ENCODE measurements at places on chromosomes 16 and 17.

DNA sequence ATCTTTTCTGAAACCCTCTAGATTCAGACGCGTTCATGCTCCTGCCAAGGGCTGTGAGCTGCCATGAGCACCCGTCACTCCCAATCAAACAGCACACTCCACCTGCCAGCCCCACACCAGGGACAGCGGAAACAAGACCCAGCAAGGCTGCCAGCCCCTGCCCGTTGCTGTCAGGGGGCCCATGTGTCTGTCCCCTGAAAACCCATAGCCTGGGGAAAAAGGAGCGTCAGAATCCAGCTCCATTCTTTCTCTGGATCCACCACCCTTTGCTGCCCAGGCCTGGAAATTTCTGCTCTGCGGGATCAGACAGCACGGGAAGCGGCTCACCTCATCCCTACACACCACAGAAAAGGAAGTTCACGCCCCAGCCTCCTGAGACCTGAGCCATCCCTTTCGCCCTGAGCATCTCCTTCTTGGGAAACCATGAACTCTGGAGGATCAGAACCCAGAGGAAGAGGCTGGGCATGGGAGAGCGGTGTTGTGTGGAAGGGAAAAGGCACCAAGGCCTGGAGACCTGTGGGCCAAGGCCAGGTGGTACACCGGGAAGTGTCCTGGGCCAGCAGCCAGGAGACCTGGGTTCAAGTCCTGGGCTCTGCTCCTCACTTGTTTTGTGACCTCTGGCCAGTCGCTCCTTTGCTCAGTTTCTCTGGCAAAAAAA is 51.5 kb upstream of the RCVRN start:
- no peak for DNase-seq

- DNase-seq: no peak
These were observed 3.3 kb downstream of the CARMIL2 start for GRCh38 chr16:67648088-67648763.

- no peak for DNase-seq
These were observed 67.9 kb downstream of the ZNF778 start for GRCh38 chr16:89285381-89285780.

DNA sequence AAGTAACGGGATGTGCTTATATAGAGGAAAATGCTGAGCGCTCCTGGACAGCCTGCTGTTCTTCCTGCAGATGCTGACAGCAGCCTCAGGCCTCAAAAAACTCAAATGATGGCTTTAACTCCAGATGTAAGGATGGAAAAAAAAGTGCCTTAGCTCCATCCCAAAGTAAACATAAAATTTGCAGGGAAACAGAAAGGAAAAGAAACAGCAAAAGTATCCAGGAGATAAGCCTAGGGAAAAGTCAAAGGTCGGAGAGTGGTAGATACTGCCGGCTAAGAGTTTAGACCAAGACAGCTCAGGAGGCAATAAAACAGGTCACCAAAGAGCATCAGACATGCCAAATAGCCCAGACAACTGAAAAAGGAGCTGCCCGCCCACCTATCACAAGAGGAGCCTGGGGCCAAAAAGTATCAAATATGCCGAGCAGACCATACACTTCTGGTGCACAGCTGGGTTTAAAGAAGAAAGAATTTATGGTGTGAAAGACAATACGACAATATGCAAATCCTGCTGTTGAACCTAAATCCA is 6.9 kb downstream of the KRT31 start:
- no peak for DNase-seq

DNA sequence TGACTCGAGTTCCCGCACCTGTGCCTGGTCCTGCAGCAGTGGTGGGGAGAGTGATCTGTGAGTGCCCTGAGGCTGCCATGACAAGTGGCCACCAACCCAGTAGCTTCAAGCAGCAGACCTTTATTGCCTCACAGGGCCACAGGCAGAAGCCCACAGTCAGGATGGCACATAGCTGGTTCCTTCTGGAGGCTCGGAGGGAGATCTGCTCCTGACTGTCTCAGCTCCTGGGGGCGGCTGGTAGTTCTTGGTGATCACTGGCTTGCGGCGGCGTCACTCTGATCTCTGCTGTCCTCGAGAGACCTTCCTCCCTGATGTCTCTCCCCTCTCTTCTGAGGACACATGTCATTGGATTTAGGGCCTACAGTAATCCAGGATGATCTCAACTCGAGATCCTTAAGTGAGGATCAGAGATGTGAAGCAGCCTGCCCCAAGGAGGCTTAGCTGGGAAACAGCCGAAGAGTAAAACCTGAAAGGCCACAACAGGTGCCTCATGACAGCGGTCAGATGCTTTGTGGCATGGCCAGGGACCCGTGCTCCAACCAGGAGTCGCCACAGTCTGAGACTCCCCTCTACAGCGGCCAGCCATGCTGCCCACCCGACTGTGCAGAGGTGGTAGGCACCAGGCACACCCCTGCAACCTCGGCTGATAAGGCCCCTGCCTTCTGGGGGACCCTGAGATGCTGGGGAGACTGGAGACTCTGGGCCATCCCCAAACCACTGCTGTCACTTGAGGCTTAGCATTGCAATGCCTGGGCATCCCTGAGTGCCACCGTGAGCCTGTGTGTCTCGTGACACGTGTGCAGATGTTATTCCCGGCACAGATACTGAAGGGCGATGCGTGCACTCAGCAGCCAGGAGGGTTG is 30.0 kb upstream of the SLC38A10 start:
- DNase-seq: no peak
